Lung (tissue), 17 donors: ENCODE measurements at places on chromosomes 1 and 21.

- no peak for DNase-seq
Measured at GRCh38 chr1:70008660-70009059, 196.7 kb downstream of the LRRC40 start.

- no peak for DNase-seq
Measured at GRCh38 chr1:246162560-246162959, 344.5 kb downstream of the SMYD3 start.

GRCh38 chr1:221032637-221033280, 153.5 kb downstream of the HLX start:
- DNase-seq, result peak; percentile 23

DNA sequence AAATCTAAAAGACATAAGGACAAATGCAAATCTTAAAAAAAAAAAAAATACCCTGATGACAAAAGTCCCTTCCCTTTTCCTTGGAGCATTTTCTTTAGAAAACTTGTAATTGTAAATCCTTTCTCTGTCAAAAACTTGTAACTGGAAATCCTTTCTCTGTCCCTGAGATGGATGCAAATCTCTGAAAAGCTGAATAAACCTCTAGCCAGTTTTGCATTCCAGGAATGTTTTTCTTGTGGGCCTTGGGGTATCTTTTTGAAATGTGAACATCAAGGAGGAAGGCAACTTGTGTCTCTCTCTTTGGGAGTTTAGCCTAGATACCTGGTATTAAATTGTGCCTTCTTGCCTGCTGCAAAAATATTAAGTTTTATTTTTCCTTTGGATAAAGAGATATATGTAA, 305.3 kb downstream of the KCNT2 start:
- no peak for DNase-seq

DNA sequence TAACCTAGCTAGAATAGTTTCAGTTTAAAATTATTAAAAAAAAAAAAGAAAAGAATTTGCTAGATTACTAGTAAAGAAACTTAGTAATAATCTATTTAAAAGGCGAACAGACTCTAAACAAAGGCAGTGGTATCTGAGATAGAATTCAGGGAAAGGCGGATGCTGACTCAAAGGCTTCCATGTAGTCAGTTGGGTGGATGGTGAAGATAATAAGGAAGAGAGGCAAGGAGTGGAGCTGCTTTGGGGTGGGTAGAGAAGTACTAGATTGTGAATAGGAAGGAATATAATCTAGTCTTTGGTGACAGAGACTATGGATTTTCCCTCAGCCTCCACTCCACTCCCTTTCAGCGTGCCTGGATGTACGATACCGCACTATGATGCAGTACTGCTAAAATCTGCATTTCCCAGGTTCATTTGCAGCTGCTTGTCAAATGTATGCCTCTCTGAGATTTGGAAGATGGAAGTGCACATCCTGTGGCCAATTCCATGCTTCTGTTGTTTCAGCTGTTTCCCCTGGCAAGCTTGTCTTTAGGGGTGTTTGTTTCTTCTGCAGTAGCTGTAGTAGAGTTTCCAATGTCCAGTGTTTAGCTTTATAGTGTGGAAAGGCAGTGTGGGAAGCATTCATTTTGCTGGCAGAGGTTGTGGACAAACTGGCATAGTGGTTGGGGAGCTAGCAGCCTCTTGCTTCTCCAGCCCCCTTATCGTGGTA, 184.6 kb upstream of the NRIP1 start:
- no peak for DNase-seq

DNA sequence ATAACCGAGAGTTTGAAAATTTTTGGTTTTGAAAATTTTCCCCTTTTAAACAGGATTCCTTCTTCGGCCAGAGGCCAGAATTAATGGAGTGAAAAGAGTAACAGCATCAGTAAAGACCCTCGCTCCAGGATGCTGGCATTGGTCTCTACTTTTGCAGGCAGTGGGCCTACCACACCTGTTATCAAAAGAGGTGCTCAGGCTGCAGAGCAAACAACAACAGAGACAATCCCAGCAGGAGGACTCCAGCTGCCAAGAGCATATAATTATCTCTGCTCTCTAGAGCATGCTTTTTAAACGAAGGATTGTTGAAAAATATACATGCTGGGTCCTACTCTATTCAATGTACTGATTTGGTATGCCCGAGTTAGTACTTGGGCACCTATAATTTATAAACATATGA, 1048.5 kb downstream of the PLA2G4A start:
- no peak for DNase-seq

DNA sequence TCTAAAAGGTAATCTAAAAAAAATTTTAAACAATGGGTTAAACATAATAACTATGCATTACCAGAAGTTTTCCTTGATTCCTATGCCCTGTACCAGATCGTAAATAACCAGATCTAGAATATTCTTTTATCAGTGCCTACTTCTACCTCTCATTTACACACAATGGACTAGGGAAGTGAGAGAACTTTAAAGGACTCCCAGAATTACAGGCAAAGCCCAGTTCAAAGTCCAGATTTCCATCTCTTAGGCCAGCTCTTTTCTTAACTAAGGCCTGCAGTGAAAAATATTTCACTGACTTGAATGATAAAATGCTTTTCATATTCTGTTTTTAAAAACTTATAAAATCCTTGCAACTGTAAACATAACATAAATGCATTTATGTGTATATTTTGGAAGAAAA, 32.6 kb downstream of the ESRRG start:
- no peak for DNase-seq

DNA sequence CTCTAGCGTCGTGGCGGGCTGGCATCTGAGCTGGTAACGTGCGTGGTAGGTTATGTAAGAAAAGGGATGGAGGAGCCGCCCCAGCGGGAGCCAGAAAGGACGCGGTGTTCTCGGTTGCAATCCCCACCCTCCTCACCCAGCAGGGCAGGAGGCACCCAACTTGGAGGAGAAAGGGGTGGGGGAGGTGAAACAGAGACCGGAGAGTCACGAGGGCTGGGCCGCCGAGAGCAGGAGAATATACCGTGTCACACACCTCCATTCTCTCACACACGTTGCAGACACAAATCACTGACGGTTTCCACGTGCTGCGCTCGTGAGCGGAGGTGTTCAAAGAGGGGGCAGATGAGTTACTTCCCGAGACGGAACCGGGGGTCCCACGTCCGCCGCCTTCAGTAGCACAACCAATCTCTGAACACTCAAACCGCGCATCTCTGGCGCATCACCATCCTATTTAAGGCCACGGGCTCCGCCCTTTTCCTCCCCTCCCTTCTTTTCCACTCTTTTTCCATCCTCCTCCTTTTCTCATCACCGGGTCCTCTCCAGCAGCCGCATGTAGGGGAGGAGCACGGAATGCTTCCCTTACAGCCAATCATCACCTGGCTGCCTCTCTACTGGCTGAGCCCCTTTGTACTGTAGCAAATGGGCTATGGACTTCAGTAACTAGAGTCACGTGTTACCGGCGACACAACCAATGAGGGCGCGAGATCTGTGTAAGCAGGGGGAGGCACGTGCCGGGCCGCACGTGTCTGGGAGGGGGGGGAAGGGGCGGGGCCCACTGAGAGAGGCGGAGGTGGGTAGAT, at the start of gene CIART:
TSS of gene CIART (plus strand) at position 797 of the 800 bp plus-strand sequence. CDS start 714 bp downstream, outside the sequence.
- DNase-seq, result peak; percentile 94
